Activated CD4-positive, alpha-beta memory T cell treated with anti-CD3 and anti-CD28 coated beads, Interleukin-2, amount 10 ng/mL, durations not matched to agents 7 days and 5 days (primary cell): ENCODE measurements at places on chromosomes 13 and 19. TPM values are rescaled to one million over a fixed set of nuclear protein-coding genes. Genes with fewer than 3 reads are reported as not detected.

The URAD gene
- total RNA-seq, result not detected

The NAA16 gene
- total RNA-seq, result 28.8 TPM

The CYP2A7 gene
- not detected for total RNA-seq

The GPR4 gene
- not detected for total RNA-seq

The ELSPBP1 gene
- not detected for total RNA-seq

The HSD17B14 gene
- total RNA-seq, result 0.63 TPM

The ZNF441 gene
- total RNA-seq, result 8.3 TPM

The SIX5 gene
- 1.6 TPM for total RNA-seq

The CEACAM20 gene
- total RNA-seq, result not detected

GRCh38 chr13:23020246-23020843, 160.4 kb upstream of the SGCG start:
- H3K4me1 ChIP-seq, result no peaks in the 10 kb centered on the region
- no peaks in the 10 kb centered on the region for H3K36me3 ChIP-seq
- peak; percentile 34 for DNase-seq
- H3K27me3 ChIP-seq, result peaks cover 9% of the 10 kb centered on the region

DNA sequence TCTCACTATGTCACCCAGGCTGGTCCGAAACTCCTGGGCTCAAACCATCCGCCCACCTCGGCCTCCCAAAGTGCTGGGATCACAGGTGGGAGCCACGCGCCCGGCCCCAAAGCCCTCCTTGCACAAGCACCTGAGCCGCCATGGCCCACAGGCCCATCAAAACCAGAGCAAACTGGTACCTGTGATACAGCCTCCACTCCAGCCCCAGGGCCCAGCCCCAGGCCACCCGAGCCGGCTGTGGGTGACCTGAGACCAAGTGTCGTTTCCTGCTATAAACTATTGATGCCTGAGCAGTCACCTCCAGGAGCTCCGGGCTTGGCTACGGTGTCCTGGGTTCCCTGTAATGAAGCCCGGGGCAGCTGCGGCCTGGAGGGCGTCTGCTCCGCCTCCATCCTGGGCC, 9.7 kb upstream of the PTBP1 start:
- DNase-seq, result no peak
- peaks cover 1% of the 10 kb centered on the region for H3K4me1 ChIP-seq
- H3K27ac ChIP-seq, result no peak overlapping the region
- no peak overlapping the region for H3K4me3 ChIP-seq
- no peaks in the 10 kb centered on the region for H3K27me3 ChIP-seq

DNA sequence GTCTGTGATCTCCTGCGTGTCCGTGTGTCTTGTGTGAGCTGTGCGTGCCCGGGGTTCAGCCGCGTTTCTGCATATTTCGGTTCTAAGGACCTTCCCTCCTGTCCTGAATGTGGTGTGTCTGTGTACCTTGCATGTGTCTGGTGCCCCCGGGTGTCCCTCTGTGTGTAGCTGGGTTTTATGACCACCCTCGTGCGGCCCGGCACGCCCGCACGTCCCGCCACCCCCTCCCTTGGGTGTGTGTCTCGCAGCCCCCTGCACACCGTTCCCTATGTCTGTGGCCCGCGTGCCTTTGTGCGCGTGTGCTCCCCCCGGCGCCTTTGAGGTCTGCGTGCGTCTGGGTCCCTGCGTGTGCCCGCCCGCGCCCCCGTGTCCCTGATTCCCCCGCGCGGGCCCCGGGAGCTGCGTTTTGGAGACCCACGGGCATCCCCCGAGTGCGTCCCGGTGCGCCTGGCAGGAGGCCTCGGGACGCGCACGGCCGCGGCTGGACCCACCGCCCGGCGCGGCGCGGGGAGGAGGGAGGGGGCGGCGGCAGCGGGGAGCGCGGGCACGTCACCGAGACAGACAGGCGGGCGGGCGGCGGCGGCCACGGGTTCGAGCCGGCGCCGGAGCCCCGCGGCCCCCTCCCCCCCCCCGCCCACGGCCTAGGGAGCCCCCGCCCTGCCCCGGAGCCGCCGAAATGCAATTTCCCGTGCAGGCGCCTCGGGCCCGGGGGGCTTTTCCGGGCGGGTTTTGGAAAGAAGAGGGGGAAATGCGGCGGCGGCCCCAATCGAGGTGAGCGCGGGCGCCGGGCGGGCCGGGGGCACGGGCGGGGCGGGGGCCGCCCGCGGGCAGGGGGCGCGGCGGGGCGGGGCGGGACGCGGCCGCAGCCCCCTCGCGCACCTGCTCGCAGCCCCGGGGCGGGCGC, 12.0 kb upstream of the NANOS3 start:
- DNase-seq, result no peak
- no peaks in the 10 kb centered on the region for H3K36me3 ChIP-seq
- no peak overlapping the region for H3K27ac ChIP-seq
- peak overlapping the region; percentile 67 for H3K4me3 ChIP-seq

- H3K4me3 ChIP-seq, result no peak overlapping the region
- H3K27ac ChIP-seq, result no peak overlapping the region
- peaks cover 26% of the 10 kb centered on the region for H3K4me1 ChIP-seq
- no peak for DNase-seq
Measured at GRCh38 chr13:40781717-40782116, 7.7 kb upstream of the SLC25A15 start.

DNA sequence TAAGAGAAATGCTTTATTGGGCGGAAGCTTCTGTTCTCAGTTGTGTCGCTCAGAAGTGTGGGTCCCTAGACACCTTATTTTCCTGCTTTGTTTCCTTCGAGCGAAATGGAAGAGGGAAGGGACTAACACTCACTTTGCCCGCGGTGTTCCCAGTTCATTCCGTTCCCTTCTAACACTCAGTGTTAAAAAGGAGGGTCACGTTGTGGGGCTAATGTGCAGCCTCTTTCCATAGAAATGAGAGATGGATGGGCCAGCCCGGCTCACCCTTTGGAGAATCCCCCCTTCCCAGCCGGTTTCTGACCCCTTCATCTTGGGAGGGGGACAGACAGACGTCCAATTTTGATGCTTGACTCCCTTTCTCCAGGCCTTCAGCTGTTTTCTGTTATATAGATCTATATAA, 2.3 kb downstream of the ATP11A start:
- H3K27ac ChIP-seq, result no peak overlapping the region
- H3K4me3 ChIP-seq, result peak overlapping the region; percentile 79
- H3K4me1 ChIP-seq, result peaks cover 48% of the 10 kb centered on the region
- H3K27me3 ChIP-seq, result no peaks in the 10 kb centered on the region

DNA sequence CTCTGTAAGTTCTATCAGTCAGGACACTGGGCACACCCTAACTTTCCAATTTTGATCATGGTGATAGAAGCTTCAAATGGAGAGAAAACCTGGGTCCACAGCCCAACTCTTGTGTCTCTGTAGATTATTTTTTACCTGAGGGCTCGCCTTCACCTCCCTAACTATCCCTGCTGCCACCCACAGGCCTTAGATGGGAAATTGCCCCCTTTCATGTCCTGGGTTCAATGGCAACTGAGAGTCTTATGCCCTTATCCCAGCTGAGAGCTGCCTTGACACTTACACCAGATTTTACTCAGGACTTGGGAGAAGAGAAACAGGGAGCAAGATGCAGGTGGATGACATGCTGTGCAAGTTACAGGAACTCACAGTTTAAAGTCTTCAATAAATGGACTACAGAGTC, 81.7 kb downstream of the RAP2A start:
- peaks cover 14% of the 10 kb centered on the region for H3K27me3 ChIP-seq
- no peaks in the 10 kb centered on the region for H3K4me1 ChIP-seq
- H3K36me3 ChIP-seq, result no peaks in the 10 kb centered on the region
- no peak overlapping the region for H3K4me3 ChIP-seq
- H3K27ac ChIP-seq, result no peak overlapping the region

DNA sequence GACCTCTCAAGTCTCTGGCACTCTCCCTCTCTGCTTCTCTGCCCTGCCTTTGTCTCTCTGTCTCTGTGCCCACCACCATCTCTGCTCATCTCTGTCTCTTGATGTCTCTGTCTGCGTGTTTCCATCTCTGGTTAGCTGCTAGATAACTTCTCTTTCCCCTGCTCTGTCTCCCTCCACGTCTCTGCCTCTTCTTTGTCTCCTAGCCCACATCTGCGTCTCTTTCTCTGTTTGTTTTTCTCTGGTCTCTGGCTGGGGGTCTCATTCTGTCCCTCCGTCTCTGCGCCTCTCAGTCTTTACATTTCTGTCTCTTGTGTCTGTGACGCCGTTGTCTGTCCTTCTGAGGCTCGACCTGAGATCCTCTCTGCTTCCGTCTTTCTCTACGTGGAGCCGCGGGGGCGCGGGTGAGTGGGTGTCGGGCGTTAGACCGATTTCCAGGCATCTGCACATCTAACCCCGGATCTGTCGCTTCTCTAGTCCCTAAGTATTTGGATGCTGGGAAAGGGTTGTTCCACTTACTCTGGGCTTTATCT, 386 bp downstream of the GIPR start:
- no peaks in the 10 kb centered on the region for H3K36me3 ChIP-seq
- H3K27ac ChIP-seq, result peak overlapping the region; percentile 17
- peaks cover 28% of the 10 kb centered on the region for H3K27me3 ChIP-seq
- H3K4me1 ChIP-seq, result peaks cover 47% of the 10 kb centered on the region

- peaks cover 26% of the 10 kb centered on the region for H3K4me1 ChIP-seq
- no peaks in the 10 kb centered on the region for H3K36me3 ChIP-seq
- no peak overlapping the region for H3K27ac ChIP-seq
- no peaks in the 10 kb centered on the region for H3K27me3 ChIP-seq
- no peak overlapping the region for H3K4me3 ChIP-seq
Measured at GRCh38 chr19:41955521-41955920, 3.6 kb downstream of the RABAC1 start.

DNA sequence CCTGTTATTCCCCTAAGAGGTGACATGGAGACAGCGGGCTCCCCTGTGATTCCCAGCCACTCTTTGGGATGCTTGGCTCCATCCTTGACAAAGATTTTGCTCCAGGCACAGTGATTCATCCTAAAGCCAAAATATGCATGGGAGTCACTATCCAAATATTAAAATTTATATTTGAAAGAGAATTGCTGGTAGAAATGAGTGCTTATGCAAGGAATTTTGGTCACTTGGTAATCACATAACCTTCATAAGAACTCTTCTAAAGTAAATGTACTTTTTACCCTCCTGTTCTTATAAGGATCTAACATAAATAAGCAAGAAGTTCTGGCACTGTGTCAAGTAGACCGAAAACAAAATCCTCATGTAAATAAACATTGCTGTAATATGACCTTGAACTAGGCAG, 385.8 kb downstream of the ITGBL1 start:
- no peak overlapping the region for H3K4me3 ChIP-seq
- no peak overlapping the region for H3K27ac ChIP-seq
- no peaks in the 10 kb centered on the region for H3K36me3 ChIP-seq
- no peaks in the 10 kb centered on the region for H3K27me3 ChIP-seq
- no peaks in the 10 kb centered on the region for H3K4me1 ChIP-seq

DNA sequence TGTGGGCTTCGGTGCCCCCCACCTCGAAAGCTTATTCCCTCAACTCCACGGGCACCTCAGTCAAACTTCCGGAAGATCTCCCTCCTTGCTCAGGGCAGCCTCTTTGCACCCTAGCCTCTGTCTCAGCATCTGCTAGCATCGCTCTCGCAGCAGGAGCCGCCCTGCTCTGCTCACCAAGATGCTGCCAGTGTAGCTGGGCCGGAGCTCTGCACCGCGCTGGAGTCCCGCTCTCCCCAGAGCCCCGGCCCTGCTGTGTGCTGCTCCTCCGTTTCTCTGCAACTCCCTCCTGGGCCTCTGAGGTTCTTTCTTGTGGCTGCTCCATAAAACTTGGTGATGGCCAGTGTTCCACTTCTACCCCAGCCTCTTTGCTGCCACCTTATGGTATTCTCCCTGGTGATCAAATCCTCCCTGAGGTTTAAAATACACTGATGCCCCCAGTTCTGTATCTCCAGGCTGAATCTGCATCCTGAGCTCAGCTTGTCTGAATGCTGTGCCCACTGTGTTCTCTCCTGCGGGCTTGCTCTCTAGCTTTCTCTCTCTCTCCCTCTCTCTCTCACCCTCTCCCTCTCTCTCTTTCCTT, 198.0 kb downstream of the UQCRFS1 start:
- H3K27me3 ChIP-seq, result no peaks in the 10 kb centered on the region
- H3K27ac ChIP-seq, result no peak overlapping the region
- no peaks in the 10 kb centered on the region for H3K4me1 ChIP-seq
- no peak for DNase-seq
- no peaks in the 10 kb centered on the region for H3K36me3 ChIP-seq

DNA sequence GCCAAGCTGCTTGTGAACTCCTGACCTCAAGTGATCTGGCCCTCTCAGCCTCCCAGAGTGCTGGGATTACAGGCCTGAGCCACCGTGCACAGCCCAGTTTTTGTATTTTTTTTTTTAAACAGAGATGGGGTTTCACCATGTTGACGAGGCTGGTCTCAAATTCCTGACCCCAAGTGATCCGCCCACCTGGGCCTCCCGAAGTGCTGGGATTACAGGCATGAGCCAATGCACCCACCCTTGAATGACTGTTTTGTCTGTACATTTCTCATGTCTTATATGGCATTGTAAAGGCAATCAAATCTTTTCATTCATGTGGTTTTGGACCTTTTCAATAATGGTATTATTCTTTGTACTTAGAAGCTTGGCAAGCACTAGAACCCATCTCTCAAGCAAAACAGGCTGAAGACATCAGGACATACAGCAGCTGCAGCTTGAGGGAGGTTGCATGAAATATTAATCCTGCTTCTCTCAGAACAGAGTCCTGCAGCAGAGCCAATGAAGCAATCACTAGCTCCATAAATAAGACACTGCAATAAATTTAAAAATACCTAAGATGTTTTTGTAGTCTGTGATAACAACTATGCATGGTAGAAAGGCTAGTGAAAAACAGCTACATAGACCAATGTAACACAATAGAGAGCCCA, 209.9 kb downstream of the TUBA3C start:
- H3K27me3 ChIP-seq, result no peaks in the 10 kb centered on the region
- no peak overlapping the region for H3K4me3 ChIP-seq
- DNase-seq, result no peak
- no peaks in the 10 kb centered on the region for H3K4me1 ChIP-seq
- H3K27ac ChIP-seq, result no peak overlapping the region
- no peaks in the 10 kb centered on the region for H3K36me3 ChIP-seq

DNA sequence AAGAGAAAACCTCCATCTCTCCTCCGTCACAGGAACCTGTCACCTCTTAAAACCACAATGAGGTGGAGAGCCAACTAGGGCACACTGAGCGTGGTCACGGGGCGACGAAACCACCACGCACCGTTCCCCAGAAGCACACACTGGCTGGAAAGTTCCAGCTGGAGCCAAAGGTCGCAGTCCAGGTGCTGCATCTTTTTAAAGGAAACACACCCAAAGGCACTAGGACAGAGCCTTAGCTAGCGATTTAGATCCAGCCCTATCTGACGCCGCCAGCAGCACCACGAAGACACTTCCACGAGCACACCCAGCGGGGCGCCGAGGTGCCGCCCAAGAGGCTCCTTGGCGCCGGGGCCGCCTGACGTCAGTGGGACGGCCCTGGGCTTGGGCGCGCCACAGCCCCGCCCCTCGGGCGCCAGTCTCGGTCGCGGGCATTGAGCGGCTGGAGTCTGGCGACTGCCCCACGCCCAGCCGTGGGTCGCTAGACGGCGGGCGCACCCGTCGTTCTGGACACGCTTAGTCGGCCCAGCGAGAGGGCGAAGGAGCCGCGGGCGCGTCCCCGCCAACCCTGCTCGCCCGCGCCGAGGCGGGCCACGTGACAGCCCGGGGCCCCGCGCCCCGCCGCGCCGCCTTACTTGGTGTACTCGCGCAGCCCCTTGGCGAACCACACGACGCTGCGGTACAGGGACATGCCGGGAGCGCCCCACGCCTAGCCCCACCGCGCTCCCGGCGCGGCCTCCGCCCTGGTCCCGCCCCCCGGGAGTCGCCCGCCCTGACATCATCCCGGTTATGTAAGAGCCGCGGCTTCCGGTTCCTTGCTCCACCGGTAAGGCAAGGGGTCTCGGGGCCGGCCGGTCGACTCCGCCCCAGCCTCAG, at the start of gene DHRS12:
TSS of gene DHRS12 (minus strand) at position 742 of the 873 bp plus-strand sequence. CDS start 4,504 bp downstream, outside the sequence.
- H3K27me3 ChIP-seq, result no peaks in the 10 kb centered on the region
- H3K4me1 ChIP-seq, result peaks cover 36% of the 10 kb centered on the region
- no peaks in the 10 kb centered on the region for H3K36me3 ChIP-seq
- DNase-seq, result peak; percentile 88
- H3K27ac ChIP-seq, result peak within 1 kb of the TSS; percentile 99
